ENCODE measurements at places on chromosomes 4 and X.

GRCh38 chr4:128688033-128688721 is 121.3 kb upstream of the JADE1 start:
- no peak for DNase-seq

DNA sequence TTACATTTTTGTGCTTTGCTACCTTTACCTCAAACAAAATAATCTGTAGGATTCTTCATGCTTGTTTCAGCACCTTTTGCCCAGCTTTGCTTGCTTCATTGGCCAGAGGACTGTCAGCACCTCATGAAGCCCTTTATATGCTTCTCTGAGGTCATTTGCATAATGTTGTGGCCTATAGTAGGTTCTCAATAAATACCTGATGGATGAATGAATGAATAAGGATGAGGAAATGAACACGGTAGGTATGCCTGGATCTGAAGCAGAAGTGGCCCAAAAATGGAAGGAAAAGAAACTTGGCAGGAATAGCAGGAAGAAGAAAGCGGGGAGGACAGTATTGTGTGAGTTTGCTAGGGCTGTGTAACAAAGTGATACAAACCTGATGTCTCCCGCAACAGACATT is 7.9 kb downstream of the GRK4 start:
- DNase-seq: no peak

DNA sequence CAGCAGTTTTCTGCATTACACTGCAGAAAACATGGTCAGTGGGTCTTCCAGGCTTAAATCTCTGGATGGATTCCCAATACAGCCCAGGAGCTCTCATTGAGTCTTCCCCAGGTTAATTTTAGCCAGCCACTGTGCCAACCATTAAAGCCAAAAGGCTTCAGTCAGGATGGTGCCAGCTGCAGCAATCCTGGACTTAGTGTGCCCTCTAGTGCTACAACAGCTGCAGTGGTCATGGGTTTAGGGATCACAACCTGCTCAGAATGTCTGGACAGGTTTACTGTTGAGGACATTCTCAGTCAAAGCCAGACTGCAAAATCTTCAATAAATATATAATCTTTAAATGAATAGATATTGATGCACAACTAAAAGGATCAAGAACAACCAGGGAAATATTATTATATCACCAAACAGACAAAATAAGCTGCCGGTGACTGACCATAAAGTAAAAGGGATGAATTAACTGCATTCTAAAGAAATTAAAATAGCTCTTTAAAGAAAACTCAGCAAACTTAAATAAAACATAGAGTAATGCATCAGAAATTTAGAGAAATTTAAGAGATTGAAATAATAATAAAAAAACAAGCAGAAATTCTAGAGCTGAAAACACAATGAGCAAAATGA is 639.9 kb downstream of the SPOCK3 start:
- peak; percentile 81 for DNase-seq

GRCh38 chr4:41143311-41144039 is 70.9 kb downstream of the APBB2 start:
- DNase-seq: peak; percentile 94

GRCh38 chr4:145795521-145795920 is 115.6 kb downstream of the C4orf51 start:
- DNase-seq: no peak

- no peak for DNase-seq
These were observed 126.9 kb downstream of the FAM53A start for GRCh38 chr4:1557221-1557597.

DNA sequence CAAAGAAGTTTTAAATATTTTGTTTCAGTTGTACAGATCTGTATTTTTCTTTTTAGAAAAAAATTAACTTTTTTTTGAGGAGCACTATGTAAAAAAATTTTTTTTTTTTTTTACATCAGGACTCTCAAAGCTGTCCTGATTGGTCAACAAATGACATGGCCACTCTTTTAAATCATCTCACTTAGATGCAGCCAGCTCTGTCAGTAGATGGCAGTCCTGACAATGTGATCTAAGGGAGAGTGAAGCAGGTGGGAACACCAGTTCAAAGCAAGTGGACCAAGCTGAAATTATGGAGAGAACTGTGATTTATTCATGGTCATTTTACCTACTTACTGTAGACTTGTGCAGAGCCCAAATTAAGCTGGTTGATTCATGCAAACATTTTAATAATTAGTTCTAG is 174.7 kb upstream of the GPRIN3 start:
- peak; percentile 66 for DNase-seq

GRCh38 chr4:8913858-8914460 is 42.3 kb upstream of the HMX1 start:
- DNase-seq: no peak

DNA sequence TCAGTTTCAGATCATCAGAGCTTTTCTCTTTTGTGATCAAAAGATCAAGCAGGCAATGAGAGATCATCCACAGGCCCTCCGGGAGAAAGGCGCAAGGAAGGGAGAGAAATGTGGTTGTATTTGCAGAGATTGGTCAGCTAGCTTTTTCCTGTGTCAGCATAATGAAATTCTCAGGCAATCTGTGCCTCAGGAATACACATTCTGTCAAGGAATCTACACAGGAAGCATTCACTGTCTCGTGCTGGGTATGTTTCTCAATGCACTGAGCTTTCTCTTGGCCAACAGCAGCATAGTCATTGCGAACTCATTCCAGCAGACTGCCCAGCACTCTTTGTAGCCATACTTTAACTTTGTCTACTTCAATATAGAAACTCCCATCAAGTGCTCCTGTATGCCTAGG is 413.7 kb downstream of the PPP3CA start:
- DNase-seq: no peak

DNA sequence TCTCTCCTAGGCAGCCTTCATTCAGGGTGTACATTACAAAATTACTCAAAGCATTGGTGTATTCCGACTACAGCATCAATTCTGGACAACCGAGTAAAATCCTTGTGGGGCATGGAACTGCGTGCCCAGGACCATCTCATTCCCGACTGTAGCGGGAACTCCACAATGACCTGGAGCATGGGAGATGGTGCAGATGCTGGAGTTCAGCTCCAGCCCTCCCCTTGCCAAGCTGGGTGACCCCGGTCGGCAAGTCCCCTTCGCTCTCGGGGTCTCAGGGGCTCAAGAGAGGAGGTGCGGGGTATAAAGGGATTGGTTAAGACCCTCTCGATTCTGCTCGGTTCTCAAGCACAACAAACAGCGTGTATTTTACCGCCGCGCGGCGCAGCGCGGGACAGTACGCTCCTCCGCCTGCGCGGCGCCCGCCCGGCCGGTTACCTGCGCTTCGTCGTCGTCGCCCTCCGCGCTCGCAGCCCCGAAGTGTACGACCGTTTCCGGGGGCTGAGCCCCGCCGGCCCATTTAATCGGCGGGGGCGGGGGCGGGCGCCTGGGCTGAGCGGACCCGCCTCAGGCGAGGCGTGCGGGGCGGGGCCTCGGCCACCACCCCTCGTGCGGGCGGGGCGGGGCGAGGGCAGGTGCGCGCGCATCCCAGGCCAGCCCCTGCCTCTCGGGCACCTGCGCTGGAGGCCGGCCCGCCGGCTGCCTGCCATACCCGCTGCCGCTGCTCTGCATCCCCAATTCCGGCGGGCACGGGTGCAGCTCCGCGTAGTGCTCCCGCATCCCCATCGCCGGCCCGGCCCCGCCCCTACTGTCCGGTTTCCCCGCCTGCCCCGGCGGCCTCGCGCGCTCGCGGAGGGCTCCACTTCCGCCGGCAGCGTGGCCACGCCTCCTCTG is at the start of gene G6PD:
Gene G6PD (minus strand): TSS at position 493 of the 891 bp plus-strand sequence. CDS start 691 bp downstream, outside the sequence.
- peak; percentile 55 for DNase-seq

GRCh38 chr4:10832806-10833628 is 148.4 kb upstream of the CLNK start:
- DNase-seq: peak; percentile 19

DNA sequence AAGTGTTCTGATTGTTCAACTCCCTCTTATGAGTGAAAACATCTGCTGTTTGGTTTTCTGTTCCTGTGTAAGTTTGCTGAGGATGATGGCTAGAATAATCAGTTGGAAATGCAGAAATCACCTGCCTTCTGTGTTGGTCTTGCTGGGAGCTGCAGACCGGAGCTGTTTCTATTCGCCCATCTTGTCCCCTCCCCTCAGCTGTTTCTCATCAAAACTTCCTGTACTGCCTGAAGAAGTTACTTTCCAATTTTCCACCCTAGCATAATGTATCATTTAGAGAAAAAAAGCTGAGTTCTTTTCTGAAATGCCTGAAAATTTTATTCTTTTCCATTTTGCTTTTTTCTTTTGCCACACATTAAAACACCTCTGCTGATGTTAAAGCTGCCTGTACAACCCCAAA is 167.6 kb downstream of the TEX13A start:
- DNase-seq: no peak

DNA sequence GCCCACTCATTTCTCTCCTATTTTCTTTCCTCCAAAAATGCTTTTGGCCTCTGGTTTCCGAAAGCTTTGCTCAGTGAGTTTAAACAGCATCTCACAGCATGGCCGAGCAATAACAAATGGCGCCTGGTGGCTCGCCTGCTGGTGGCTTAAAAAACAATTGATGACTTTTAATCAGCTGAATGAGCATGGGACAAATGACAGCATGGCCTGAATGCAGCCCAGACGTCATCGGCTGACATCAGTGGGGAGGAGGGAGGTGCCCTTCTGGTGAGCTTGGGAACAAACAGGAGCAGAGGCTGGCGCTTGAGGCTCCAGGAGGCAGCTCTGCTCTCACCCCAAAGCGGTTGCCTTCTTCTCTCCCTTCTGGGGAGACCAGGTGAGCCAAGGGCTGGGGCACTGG is 286.4 kb downstream of the BCOR start:
- DNase-seq: no peak

DNA sequence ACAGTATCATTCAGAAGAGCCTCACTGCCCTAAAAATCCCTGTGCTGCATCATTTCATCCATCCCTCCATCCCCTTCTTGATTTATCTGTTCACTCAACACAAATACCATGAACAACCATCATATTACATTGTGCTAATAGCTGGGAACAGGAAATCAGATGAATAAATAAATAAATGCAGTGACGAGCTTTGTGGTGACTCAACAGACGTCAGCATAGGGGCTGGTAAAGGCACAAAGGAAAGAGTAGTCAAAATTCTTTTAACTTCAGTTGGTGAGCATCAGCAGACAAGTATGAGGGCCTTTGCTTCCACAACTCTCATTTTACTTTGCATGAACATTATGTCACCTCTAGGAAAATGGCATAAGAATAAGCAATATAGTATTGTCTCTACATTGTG is 65.5 kb downstream of the EDNRA start:
- peak; percentile 32 for DNase-seq

DNA sequence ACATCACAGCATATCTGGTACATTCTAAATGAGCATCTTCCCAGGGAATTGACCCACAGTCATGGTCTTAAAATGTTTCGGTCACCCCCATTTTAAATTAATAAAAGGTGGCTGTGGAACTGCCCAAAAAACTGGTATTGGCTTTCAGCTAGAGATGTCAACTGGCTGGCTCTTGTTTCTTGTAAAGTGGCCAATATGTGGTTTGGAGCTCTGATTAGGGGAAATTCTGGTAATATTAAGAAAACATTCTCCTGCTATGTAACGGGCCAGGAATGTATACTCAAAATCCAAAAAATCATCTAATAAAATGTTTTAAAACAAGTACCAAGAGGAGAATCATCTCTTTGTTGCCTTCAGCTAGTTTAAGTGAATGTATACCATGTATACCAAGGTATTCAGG is 62.0 kb upstream of the VCX2 start:
- no peak for DNase-seq

DNA sequence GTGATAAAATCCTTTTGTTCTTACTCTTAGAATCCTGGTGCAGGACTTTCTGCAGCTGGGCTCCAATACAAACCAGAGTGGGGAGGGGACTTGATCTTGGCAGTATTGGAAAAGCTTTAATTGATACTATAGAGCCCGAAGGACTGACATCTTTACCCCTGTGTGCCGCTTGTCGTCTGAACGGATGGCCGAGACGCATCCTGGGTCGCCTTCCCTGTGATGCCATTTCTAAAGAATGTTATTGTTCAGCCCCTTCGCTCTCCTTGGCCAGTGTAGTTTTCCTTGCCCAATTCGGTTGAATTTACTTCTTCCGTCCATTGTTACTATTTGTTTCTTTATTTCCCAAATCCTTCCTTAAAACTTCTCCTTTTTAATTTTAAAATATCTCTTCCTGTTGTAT is 80.9 kb downstream of the CLDN34 start:
- DNase-seq: no peak

DNA sequence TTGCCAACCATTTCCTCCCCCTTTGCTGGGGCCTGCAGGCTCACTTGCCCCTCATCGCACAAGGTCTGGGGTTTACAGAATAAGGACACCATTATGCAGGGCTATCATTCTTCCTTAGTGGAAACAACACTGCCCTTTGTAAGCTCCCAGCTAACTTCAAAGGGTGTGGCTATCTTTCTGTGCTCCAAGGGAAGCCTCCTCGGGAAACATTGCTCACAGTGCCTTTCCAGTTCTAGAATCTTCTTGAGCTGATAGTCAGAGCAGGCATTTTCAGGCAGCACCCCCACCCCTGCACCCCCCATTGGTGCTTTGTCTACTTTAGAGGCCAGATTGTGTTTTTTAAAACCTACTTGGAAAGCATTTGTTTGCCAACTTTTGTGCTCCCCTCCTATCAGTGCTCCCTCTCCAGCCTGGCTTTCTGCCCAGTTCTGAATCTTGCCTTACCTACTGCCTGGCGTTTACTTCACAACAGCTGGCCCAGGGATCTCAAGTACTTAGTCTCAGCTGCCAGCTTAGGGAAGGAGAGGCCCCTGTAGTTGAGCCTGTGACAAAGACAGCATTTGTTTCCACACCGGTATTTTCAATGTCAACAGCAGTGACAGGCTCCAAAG is 53.5 kb downstream of the PLAC1 start:
- peak; percentile 77 for DNase-seq

- DNase-seq: peak; percentile 81
These were observed at the start of gene ALPK1 for GRCh38 chr4:112296949-112297880. Gene ALPK1 (plus strand): TSS chr4:112297369.

- peak; percentile 59 for DNase-seq
These were observed 22.6 kb downstream of the FGFRL1 start for GRCh38 chr4:1033840-1034551.

DNA sequence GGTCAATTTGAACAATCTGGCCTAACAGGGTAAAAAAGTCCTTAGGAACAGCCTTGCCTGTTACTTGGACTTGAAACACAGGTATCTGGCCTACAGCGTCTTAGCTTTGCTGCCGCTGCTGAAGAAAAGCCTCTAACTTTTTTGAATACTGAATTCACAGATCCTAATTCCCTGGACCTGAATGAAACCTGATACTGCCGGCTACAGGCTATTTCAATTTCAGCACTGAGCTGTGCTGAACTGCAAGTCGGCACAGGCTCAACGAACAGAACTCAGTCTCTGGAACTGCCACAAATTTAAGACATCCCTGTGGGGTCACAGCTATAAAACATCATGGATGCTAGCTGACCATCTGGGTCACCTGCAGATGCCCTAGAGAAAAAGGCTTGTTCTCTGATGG is 7.2 kb downstream of the NR0B1 start:
- no peak for DNase-seq

Data from myocyte (in vitro differentiated cells).